ENCODE measurements at places on chromosomes 4 and X.

DNA sequence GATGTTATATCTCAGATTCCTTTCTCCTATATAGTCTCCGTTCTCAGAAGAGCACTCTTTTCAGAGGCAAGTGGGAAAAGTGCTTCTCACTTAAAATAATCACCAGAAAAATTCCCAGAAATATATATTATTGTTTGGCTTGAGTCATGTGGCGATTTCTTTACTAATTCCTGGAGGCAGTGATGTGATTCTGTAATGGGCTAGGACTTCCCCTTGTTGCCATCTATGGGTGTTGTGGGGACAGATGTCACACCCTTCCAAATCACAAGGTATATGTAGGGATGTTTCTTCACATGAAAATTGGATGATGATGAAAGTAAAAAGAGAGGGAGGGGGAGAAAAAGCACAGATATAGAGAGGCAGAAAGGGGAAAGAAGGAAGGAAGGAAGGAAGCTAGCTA lies 553.4 kb downstream of the PPP4R3C start:
- DNase-seq = no peak

GRCh38 chrX:99901091-99901490 lies 509.0 kb downstream of the PCDH19 start:
- DNase-seq = no peak

- no peak for DNase-seq
These were observed 232.0 kb downstream of the SNCA start for GRCh38 chr4:89604951-89605350.

- no peak for DNase-seq
These were observed 387.5 kb downstream of the PDGFC start for GRCh38 chr4:156584100-156584499.

DNA sequence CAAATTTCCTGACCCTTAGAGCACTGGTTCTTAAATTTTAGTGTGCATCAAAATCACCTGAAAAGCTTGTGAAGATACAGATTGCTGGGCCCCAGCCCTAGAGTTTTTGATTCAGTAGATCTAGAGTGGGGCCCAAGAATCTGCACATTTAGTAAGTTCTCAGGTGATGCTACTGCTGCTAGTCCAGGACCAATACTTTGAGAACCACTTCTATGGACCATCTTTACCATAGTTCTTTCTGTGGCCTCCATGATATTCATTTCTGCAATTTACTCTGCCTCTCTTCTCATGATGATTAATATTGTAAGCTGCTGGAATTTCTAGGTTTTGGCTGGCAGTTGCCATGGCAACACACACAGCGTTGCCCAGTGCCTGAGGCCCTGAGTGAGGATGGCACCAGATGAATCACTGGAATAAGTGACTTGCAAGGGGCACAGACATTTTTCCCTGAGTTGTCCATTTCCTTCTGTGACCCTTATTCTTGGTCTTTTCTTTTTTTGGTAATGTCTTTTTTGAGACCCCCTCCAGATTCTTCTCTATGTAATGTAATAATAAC lies 83.6 kb downstream of the PPP1R2C start:
- no peak for DNase-seq

- DNase-seq = no peak
These were observed 7.2 kb downstream of the GSTCD start for GRCh38 chr4:105715692-105716278.

DNA sequence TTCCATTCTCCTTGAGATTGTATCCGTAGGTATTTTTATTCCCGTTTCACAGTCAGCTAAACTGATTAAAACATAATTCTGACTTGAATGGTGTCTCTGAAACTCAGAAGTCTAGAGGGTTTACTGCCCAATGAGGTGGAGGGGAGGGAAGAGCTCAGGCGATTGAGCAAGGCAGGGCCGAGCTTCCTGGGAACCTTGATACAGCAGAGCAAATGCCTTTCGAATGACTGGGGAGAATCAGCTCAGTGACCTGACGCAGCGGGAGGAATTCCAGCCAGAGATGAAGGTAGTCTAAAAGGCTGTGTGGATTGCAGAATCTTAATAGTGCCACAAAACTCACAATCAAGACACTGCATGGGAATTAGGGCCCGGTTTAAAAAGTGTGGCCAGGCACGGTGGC lies 233.6 kb downstream of the EVC2 start:
- DNase-seq = no peak

All from SW 1271 (cell line).